ENCODE measurements at places on chromosomes 5 and 9.

- no peak for DNase-seq
These were observed 128.5 kb upstream of the CDH10 start for GRCh38 chr5:24773261-24773660.

GRCh38 chr5:43017428-43017815 is 22.7 kb downstream of the ANXA2R start:
- no peak for DNase-seq

GRCh38 chr9:129495620-129496472 is 125.1 kb downstream of the C9orf50 start:
- DNase-seq: peak; percentile 95

DNA sequence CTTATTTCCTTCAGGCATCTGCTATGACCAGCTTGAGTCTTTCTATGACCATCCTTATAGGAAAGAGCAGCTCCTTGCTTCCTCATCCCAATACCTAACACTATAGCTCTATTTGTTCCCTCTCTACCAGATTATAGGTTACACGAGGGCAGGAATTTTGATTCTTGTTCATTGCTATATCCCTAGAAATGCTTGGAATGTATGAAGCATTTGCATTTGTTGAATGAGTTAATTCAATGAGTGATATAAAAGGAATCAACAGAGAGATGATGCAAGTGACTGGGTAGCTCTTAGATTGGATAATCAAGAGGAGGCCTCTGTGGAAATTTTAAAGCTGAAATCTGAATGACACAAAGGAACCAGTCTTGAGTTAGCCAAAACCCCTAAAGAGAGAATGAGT is 13.9 kb downstream of the ZCCHC9 start:
- DNase-seq: no peak

DNA sequence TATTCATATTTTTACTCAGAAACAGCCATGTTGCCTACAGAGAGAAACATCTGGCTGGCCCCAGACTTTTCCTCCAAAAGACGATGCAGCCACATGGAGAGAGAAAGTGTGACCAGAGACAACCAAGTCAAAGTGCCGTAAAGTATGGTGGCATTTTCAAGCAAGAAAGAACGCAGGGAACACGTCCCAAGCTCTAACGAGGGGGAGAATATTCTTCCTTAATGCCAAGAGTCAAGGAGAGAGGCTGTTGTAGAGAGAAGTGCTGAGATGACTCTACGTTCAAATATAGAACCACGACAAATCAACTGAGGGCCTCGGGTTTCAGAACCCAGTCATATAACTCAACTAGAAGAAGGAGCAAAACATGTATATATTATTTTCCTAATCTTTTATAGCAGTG is 55.9 kb downstream of the FNBP1 start:
- no peak for DNase-seq

DNA sequence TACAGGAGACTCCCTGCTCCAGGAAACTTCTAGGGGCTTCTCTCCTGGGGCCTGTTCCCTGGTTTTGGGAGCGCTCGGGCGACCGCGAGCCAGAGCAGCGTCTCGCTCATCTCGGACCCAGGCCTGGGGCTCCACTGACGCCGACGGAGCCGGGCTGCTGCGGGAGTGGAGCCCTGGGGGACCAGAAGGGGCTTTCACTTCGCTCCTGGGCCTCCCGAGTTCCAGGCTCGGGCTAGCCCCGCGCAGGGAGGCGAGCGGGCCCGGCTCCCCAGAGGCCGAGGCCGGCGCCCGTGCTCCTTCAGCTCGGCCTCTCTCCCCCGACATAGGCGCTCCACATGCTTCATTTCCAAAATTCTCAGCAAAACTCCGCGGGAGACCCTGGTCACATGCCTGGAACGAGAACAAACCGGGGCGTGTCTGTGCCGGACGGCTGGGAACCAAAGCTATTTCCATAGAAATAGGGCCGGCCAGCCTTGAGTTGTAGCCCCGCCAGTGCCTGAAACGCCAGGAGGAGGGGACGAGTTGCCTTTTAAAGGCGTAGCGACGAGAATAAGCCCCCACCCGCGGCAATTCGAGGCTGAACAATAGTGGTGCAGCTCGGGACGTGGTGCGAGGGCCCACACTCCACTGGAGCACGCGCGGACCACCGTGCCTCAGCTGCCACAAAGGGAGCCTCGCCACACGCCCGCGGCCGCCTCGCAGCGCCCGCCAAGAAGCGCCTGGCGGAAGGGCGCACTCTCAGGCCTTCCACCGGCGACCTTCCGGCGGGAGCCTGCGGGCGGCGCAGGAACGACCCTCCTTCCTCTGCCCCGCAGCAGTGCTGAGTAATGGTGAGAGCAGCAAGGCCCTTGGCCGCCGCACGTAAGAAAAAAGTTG is 1.1 kb upstream of the G3BP1 start:
- peak; percentile 81 for DNase-seq
